ENCODE measurements at places on chromosomes 13 and 19.

- no peak for DNase-seq
Measured at GRCh38 chr19:39698535-39698934, 5.7 kb upstream of the LGALS14 start.

DNA sequence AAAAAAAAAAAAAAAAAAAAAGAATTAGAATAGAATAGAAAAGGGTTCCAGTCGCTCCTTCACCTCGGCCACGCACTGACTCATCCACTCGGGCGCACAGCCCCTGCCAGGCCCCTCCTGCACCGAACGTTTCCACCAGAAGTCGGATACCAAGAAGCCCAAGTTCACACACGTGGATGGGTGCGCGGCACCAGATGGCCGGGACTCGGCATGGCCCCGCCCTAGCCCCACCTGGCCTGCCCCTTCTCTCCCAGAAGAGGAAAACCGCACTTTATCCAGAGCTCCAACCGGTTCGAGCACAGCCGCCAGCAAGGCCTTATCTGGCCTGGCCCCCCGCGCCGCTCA lies 5.9 kb downstream of the PRR36 start:
- no peak for DNase-seq

DNA sequence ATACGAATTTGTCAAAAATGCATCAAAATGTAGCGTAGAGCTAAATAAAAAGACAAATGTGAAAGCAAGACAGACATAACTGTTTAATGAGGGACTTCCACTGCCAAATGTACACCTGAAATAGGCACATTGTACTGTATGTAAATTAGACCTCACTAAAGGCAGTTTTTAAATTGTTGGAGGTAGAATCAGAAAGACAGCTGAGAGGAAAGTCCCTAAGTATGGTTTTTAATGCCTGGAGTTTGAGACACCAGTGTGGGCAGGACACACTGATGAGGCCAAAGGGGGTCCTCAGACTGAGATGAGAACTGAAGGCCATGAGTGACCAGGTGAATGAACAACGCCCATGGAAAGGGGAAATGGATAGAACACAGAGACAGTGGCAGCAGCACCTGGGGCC lies 22.9 kb downstream of the MED26 start:
- DNase-seq = no peak

DNA sequence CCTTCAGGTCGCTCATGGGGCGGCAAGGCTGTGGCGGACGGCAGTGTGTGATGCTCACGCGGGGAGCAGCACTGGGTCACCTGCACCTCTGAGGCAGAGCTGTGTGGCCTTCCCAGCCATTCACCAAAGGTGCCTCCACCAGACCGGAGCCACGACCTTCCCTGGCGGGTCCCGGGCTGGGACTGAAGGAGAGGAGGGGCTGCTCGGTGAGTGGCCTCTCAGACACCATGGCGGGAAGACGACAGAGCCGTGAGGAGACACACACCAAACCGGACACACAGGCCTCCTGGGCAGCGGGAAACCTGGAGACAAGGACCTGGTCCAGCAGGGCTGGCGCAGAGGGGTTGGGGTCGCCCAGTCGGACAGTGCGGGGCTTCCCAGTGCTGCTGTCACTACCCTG lies 7.5 kb downstream of the MCF2L start:
- DNase-seq = no peak

- no peak for DNase-seq
Measured at GRCh38 chr19:45467115-45467455, 711 bp upstream of the FOSB start.
